ENCODE measurements at places on chromosomes 2 and 18. TPM values are rescaled to one million over a fixed set of nuclear protein-coding genes. Genes with fewer than 3 reads are reported as not detected.

GRCh38 chr2:70087702-70088597 is 673 bp downstream of the PCBP1 start:
- peak; percentile 53 for DNase-seq

POTEC gene
- not detected for total RNA-seq

DNA sequence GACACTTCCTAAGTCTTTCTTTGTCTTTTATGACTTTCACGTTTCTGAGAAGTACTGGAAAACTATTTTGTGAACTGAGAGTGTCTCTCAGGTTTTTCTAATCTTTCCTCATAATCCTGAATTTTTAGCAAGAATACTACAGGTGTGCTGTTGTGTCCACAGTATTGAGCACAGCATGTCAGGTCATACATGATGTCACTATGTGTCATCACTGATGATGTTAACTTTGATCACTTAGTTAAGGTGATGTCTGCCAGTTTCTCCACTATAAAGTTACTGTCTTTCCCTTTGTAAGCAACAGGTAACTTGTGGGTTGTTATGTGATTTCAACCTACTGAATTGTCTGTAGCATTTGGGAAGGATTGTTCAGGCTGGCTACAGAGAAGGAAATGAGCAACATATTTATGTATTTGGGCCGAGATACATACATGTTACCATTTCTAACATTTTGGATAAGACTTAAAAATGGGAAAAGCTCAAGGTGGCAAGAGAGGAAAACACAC is 11.1 kb downstream of the MATN3 start:
- no peak for DNase-seq

DNA sequence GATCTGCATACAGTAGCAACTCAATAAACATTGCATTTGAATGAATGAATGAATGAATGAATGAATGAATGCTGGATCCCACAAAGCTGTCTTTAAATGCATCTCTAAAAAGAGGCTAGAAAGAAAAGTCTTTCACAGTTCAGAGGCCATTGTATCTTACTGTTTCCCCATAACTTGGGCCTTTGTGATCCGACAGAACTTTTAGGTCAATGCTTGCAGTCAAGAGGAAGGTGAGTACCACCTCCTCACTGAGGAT is 119.9 kb upstream of the COPS8 start:
- no peak for DNase-seq

CCDC93 gene
- total RNA-seq, result 10.8 TPM

- no peak for DNase-seq
Observed at GRCh38 chr2:7289697-7290096, 372.5 kb downstream of the RNF144A start.

- DNase-seq, result no peak
Observed at GRCh38 chr2:159564081-159564480, 52.3 kb downstream of the BAZ2B start.

GRCh38 chr2:144460727-144461307 is 59.1 kb downstream of the ZEB2 start:
- DNase-seq, result no peak

- no peak for DNase-seq
Observed at GRCh38 chr2:176814274-176814673, 398.3 kb upstream of the HNRNPA3 start.

GRCh38 chr2:172098287-172098649 is 4.4 kb downstream of the DLX2 start:
- DNase-seq, result no peak

ABHD3 gene
- 6.2 TPM for total RNA-seq

GRCh38 chr2:127479219-127479825 is 47.0 kb downstream of the IWS1 start:
- DNase-seq, result peak; percentile 56

REG3A gene
- total RNA-seq, result not detected
